ENCODE measurements at places on chromosomes 1 and 21.
A peak's percentile ranks its signal among the peaks of the same experiment; 100 is the strongest.

DNA sequence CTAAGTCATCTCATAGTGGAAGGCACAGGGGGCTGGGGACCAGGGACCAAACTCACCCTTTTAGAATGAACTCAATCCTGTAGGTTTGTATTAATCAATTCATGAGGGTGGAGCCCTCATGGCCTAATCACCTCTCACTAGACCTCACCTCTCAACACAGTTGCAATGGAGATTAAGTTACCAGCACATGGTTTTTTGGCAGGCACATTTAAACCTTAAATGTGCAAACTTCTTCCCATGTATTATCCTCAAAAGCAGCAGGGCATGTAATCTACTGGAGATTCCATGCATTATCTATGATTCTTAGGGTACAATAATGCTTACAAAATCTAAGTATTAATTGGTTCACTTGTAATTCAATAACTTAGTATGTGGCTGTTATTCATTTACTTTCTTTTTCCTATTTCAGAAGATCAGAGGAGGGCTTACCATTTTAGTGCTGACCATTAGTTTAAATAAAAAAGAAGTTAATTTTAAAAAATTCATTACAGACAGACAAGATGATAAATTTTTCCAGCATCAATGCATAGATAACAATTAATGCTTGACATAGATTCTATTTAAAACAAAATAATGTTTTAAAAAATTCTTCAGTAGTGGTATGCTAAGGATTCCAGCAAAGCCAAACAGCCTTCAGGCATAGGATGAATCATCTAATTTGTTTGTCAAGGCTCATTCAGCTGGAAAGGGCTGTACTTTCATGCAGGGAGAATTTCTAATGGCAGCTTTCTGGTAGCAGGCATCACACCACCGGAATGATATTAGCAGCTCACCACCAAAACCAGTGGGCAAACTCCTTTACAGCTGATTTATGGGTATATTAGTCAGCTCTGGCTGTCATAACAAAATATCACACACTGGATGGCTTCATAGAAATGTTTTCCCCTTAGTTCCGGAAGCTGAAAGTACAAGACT lies 124.6 kb upstream of the ZNF648 start:
- DNase-seq, result peak; percentile 48

GRCh38 chr21:42480736-42481135 lies 15.3 kb downstream of the RSPH1 start:
- DNase-seq, result no peak

GRCh38 chr1:159831412-159832141 lies 4.9 kb downstream of the SLAMF8 start:
- DNase-seq, result no peak

DNA sequence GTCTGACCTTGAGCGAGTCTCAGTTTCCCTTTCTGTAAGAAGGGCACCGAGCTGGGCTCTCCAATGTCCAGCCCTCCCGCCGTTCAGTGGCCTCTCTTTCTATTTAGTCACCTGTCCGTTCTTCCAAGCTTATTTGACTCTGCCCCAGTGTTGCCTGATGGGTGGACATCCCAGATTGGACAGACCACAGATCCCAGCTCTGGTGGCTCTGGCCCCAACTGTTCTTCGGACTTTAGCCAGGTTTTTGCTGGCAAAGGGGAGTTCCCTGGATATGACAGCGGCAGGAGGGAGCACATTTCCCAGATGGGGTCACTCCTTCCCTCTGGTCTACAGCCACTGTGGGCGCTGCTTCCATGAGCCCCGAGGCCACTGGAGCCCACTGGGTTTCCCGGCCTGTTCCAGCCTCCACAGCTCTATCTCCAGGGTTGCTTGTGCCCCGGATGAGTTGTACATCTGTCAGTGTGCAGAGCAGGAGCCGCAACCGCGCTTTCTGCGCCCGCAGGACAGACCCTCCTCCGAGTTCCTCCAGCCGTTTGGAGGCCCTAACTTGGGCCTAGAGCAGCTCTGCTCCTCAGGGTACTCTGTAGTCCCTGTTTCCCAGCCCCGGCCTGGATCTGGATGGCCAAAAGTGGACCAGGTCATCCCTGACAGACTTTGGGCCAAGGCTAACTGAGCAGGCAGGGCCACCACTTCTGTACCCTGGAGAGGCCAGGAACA lies 3.8 kb downstream of the DMBX1 start:
- no peak for DNase-seq

DNA sequence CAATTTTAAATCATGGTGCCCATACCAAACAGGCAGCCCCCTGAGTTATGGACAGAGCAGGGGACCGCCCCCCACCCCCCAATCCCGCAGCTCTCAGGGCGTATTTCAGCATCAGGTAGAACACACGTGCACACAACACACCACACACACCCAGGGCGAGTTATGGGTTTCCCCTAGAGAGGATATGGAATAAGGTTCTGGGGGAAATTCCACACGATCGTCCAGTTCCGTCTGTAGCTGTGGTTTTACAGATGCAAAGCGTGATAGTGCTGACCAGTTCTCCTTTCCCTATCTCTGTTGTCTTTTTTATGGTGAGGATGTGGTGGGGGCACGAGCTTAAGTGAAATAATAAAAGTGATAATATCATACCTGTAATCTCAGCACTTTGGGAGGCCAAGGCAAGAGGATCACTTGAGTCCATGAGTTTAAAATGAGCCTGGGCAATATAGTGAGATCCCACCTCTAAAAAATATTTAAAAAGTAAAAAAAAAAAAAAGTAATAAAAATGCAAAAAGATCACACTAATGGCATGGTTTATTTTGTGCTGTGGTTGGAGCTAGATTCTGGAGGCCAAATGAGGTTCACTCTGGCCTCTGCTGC lies 25.1 kb downstream of the C2CD2 start:
- DNase-seq, result no peak

DNA sequence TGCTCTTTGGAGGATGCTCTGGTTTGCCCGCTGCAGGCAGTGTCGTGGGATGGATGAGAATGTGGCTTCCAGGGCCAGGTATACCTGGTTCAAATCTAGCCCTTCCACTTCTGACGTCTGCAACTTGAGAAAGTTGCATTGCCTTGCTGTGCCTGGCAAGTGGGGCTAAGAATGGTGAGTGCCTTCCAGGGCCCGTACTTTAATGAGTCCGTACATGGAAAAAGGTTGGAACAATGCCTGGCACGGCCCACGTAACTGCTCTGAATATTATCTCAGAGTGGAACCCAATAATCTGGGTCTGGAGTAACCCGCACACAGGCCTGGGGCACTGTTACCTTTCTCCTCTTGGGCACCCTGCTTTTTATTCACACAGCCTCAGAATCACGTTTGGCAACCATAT lies 146.7 kb upstream of the EDN2 start:
- DNase-seq, result no peak

DNA sequence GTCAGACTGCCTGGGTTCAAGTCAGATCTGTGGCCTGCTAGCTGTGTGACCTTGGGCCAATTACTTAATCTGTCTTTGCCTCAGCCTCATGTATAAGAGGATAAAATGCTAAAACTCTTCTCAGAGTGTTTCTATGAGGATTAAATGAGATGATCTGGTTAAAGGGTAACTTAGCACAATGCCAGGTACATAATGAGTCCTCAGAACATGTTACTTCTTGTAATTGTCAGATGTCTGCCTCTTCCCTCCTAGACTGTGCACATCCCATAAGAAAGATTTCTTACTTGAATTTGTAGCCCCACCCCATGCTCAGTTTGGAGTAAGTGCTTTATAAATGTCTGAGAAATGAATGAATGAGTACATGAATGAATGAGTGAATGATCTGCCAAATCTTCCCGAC lies 34.6 kb upstream of the HIVEP3 start:
- no peak for DNase-seq

GRCh38 chr1:44631647-44632539 lies 42.4 kb downstream of the TMEM53 start:
- DNase-seq, result peak; percentile 91

GRCh38 chr1:5755552-5756125 lies 236.6 kb downstream of the NPHP4 start:
- DNase-seq, result no peak

- no peak for DNase-seq
Measured at GRCh38 chr1:75984781-75985180, 52.6 kb upstream of the ASB17 start.

GRCh38 chr1:17688217-17688810 lies 66.8 kb upstream of the ACTL8 start:
- no peak for DNase-seq

DNA sequence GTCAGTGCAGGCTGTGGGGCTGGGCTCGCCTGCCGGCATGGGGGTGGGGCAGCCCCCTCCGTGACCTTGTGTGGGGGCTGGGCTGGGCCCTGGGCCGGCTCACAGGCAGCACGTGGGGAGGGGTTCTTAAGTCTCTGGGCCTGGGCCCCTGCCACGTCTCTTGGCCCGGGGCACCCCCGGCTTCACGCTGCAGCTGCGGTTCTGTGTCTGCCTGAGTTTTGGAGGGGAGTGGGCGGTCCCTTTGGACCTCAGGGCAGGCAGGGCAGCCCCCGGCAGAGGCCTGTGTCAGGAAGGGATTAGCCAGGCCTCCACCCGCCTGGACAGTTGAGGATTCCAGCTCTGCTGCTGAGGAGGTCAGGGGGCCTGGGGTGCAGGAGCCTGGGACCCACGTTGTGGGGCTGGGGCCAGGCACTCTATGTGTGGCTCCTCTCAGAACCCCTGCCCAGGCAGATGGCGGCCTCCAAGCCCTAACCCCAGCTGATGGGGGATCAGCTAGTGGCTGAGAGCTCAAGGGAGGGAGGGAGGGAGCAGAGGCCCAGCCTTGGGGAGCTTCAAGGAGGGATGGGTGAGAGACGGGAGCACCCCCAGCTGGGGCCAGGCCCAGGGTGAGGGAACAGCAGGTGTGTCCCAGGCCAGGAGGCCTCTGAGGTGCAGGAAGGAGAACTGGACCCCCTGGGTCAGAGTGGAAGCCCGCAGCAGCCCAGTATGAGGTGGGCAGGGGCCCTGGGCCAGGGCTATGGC lies 1.8 kb upstream of the PLCH2 start:
- no peak for DNase-seq

DNA sequence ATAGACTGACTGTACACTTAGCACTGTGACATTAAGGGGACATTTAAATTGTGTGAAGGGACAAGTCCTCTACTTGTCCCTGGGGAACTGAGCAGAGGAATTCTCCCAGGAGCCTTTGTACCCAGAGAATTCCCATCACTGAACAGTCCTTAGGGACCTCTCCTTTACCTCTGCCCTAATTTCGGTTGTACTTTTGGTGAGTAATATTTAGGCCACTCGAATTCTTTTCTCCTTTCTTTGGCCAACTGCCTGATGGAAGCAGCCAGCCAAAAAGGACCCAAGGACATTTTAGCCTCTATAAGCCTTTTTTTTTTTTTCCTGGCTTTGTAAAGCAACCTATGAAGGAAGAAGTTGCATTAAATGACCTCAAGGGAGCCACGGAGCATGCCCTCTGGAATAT lies 71.5 kb downstream of the NR5A2 start:
- DNase-seq, result no peak

DNA sequence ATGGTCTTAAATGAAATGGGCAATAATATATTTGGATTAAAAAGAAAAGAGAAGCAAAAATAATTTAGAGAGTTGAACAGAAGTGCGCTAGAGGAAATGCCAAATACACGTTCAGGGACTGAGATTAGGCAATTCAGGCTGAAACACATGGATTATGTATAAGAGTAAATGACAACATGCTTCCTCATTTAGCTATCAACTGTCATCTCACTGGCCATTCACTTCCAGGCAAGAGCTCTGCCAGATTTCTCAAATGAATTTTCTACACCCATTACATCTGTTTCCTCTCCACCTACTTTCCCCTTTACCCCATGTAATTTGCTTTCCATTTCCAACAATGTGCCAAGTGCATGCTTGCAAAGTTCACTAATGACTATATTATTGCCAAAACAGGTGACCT lies 582.4 kb downstream of the LTN1 start:
- DNase-seq, result no peak

DNA sequence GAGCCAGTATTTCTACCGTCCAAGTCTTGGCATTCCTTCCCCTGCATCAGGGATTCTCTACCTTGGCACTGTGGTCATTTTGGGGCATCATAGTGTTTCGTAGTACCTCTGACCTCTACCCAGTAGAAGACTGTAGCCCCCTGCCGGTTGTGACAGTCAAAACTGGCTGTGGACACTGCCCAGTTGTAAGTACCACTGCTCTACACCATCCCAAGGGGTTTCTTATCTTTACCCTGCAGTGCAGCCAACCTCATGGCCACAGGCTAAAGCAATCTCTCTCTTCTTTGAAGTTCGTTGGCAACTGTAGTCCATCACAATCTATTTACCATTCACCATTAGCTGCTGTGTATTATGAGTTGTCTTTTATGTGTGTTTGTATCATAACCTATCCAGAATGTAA lies 29.3 kb upstream of the ERO1B start:
- DNase-seq, result no peak

GRCh38 chr1:37474697-37475379 lies 458 bp downstream of the ZC3H12A start:
- DNase-seq, result peak; percentile 36

DNA sequence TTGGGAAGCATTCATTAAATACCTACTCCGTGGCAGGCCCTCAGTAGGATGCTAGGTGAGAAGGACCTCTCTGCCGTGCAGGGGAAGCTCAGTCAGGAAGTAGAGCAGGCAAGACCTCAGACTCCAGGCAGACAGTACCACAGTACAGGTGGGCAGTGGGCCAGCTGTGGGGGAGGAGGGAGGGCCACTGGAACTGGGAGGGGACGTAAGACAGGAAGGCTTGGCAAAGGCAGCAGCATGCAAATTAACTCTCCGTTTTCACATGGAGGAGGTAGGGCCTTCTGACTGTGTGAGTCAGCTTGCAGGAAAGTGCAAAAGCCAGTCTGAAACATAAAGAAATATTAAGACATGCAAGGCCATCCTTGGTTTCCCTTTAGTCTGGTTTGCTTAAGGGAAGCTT lies 157.7 kb downstream of the TRIM33 start:
- no peak for DNase-seq

DNA sequence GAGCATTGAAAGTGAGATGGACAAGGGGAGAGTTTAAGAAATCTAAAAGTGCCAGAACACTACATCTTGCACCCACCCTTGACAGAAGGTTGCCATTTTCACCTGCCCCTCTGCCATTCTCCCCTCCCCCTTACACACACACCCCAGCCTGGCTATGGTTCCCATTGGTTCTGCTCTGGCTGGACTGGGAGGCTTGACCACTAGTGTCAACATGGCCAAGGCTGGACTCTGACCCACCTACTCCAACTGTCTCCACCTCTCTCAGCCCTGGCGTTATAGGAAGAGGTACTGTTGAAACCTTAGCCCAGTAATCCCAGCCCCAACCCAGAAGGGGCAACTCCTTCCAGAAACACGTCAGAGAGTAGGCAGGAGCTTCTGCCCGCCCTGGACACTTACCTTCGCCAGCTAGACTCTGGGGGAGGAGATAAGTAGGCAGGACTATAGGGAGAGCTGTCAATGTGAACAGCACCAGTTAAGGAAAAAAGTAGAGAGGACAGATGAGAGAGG lies 4.5 kb downstream of the CRTC2 start:
- no peak for DNase-seq

- DNase-seq, result peak; percentile 3
Measured at GRCh38 chr1:229664133-229664689, 38.2 kb downstream of the URB2 start.

- DNase-seq, result peak; percentile 21
Measured at GRCh38 chr1:2391931-2392509, 379 bp downstream of the RER1 start.

- no peak for DNase-seq
Measured at GRCh38 chr21:37555672-37556261, 189.2 kb downstream of the DYRK1A start.

All from HEK293T (cell line).